Colonic mucosa (tissue), 4 donors: ENCODE measurements at places on chromosomes 5 and 9. TPM values are rescaled to one million over a fixed set of nuclear protein-coding genes. Genes with fewer than 3 reads are reported as not detected.

- no peak for DNase-seq
These were observed 37.4 kb downstream of the CAMK4 start for GRCh38 chr5:111261610-111262009.

The PCDHGB7 gene
- 3.3 TPM for total RNA-seq

The PAEP gene
- total RNA-seq: not detected

DNA sequence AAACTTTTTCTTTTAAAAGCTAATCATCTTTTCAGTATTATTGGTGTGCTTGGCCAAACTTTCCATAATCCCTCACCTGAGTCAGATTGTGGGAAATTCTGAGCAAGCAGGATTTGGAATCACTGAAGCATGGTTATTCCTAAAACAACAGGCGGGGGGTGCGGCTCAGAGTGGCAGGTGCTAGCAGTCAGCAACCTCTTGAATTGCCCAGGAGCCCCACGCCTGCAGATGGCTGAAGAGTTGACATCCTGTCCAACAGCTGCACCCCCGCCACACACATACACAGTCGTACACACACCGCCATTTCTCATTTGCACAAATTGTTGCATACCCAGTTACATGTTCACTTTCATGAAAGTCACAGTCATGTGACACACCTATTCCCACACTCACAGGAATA lies 96.6 kb downstream of the LHX2 start:
- no peak for DNase-seq
